Activated naive CD4-positive, alpha-beta T cell (primary cell): ENCODE measurements at places on chromosomes 1 and 21.

DNA sequence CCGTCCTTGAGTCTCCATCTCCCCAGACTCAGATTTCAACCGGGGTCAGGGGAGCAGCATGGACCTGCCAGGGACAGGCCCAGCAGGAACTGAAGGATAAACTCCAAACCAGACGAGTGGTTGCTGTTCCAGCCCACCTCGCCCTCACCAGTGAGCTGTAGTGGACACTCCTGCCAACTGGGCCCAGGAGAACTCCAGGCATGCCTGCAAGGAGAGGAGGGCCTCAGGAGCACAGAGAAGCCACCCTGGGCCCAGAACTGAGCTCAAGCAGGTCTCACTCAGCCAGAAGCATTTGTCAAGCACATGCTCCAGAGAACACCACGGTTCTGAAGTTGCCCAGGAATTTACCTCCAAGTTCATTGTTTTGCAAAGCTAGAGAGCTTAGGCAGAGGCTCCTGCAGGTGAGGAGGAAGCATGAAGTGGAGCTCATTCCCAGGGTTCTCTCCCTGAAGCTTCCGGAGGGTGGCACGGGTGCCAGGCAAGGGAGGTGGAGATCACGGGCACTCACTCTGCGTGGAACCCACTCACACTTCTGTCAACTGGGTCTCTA lies 61.0 kb downstream of the MATN1 start:
- no peak for DNase-seq

- no peak for DNase-seq
Measured at GRCh38 chr1:8077602-8078001, 51.5 kb upstream of the ERRFI1 start.

DNA sequence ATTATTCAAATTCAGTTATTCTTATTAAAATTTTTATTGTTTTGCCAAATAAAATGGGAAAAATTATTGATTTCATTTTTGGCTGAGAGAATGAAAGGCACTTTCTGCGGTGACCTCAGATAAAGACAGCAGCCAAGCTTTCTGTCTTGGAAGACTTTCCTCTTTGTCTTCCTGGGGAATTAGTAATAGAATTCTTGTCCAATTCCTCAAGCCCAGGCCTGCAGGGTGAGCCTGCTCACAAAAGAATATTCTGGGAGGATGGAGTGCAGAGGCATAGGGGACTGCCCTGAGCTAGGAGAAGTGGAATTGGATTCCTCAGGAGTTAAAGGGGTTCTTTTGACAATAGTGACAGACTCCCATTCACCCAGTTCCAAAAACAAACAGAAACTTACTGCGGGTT lies 614.5 kb upstream of the ADGRL2 start:
- no peak for DNase-seq

GRCh38 chr1:65344171-65344814 lies 35.0 kb downstream of the DNAJC6 start:
- no peak for DNase-seq

DNA sequence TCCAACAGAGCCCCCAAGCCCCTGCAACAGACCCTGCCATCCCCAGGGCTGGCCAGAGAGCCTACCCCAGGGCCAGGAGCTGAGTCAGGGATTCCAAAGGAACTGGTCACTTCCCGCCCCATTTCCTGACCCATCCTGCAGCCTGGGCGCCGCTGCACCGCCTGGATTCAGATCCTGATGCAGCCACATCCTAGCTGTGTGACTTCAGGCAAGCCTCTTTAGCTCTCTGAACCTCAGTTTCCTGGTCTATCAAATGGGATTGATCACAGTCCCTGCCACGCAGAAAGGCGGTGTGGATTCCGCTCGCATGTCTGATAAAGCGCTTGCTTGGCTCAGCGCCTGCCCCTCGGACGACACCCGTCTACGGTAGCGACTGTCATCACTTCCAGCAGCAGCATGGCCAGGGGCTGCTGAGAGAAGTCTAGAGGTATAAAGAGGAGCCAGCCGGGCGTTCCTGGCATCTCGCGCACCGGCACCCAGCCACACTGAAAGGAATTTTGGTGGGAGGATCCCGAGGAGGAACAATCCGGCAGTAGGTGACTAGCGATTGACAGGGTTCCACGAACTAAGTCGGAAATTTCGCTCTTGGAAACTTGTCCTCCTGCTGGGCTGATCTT lies 10.1 kb downstream of the EPHA2 start:
- no peak for DNase-seq

DNA sequence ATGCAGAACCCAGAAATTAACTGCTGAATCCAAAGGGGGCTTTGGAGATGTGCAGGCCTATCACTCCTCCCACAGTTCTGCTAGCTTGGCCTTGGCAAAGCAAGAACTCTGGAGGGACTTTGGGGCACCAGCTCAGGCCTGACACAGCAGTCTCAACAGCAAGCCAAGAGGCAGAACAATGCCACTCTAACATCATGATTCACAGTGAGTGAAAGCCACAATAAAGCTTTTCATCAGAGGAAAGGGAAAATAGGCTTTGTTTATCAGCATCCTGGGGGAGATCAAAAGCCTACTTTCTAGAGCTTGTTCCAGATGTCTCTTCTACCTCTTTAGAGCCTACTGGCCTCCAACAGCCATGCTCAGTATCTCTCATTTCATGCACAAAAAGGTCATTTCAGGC lies 283.4 kb downstream of the KCNH1 start:
- no peak for DNase-seq

GRCh38 chr21:26920055-26920454 lies 46.8 kb downstream of the ADAMTS5 start:
- no peak for DNase-seq

- no peak for DNase-seq
Measured at GRCh38 chr1:159996653-159997052, 35.1 kb downstream of the PIGM start.

DNA sequence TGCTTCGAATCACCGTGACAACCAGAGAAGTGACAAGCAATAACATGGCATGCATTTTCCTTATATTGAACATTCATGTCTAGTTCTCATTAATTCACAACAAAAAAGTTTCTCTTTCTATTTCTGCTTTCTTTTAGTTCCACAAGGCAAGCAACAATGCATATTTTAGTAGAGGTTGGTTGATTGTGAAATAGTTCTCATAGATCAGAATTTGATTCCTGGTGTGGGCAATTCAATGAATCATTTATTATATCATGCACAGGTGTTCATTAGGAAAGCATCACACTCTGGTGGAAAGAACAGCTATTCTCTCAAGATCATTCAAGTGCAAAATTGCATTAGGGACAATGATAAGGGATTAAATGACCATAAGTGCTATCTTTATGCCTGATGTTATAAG lies 980.9 kb downstream of the BRINP3 start:
- no peak for DNase-seq

DNA sequence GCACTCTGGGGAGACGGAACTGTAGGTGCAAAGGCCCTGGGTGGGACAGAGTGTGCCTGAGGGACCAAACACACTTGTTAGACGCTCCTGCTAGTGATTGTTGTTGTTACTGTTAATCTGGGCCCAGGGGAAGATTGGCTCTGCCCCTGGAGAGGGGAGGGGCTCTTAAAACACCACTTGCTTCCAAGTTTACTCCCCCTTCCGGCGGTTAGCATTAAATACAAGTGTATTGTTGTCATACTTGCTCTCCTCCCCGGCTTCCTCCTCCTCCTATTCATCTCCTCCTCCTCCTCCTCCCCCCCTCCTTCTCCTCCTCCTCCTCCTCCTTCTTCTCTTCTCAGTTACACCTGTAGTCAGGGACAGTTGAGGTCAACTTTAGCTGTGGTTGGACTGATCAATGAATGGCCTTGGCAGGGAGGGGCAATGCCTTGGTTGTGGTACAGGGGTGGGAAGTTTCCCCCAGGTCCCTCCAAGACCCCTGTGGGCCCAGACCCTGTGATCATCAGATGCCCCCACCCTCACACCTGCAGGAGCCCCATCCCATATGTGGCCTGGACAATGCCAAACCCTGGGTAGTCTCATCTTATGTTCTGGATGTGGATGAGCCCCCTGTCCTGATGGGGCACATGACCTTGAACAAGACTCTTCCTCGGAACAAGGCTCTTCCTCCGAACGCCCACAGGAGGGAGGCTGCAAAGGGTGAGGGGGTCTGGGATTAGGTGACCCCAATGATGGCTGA lies 217.3 kb downstream of the PTPRU start:
- no peak for DNase-seq

GRCh38 chr1:204314171-204314892 lies 45.4 kb downstream of the PLEKHA6 start:
- DNase-seq, result no peak

DNA sequence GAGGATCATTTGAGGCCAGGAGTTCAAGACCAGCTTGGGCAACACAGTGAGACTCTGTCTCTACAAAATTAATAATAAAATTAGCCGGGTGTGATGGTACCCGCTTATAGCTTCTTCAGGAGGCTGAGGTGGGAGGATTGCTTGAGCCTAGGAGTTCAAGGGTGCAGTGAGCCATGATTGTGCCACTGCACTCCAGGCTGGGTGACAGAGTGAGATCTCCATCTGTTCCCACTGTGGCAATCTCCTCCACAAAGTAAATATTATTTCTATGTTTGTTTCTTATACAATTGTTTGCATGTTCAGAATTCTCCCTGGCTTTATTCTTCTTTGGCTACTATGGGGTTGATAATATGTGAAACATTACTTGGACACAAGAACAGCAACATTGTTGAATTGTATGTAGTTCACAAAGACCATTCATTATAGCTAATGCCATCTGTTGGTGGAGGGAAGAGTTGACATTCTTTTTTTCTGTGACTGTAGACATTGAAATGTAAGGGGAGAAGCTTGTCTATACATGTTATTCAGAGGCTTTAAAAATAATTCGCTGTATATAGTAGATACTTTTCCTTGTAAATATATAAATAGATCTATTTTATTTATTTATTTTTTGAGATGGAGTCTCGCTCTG lies 47.8 kb upstream of the SRSF10 start:
- no peak for DNase-seq

GRCh38 chr1:54608566-54609230 lies 14.6 kb downstream of the FAM151A start:
- no peak for DNase-seq

DNA sequence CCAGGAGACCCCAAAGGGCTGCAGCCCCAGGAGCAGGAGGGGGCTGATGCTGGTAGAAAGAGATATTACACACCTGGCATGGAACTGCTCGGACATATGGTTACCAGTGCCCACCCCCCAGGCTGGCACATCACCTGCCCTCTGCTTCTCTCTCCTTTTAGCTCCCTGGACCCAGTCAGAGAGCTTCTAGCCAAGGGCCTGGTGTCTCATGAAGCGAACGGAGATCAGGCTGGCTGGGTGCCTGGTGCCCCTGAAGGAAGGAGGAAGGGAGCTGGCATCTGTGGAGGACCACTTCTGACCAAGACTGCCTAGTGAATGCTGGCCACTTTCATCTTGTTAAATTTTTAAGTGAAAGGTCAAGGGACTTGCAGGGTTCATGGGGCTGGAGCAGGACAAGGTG lies 53.1 kb downstream of the FOXO6 start:
- DNase-seq, result no peak

DNA sequence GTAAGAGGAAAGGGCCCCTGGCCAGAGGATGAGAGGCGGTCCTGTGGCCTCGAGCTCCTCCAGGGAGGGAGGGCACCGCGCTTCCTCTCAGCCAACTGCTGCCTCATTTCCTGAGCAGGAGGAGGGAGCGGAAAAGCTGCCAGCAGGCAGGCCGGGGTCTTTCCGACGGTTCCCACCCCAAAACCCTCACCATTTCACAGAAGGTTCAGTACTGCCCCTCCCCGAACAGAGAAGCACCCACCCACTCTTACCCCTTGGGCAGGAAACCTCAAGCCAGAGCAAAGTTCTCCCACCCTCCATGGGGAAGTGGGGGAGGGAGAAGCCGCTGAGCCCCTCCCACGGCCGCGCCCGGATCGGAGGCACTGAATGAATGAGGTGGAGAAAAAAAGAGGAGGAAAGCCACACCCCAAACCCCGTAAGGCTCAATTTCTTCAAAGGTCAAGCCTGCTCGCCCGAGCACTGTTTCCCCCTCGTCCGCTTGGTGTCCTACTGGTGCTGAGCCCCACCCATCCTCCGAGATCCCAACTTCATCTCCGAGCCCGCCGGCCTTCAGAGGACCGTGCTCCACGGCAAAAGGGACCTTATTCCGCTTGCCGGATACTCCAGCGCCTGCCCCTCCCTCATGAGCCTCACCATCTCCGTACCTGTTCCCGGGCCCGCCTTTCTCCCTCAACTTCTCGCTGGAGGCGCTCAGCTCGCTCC lies 9.4 kb downstream of the TPM3 start:
- peak; percentile 42 for DNase-seq

- DNase-seq, result no peak
Measured at GRCh38 chr1:204376919-204377799, 17.4 kb upstream of the PLEKHA6 start.

DNA sequence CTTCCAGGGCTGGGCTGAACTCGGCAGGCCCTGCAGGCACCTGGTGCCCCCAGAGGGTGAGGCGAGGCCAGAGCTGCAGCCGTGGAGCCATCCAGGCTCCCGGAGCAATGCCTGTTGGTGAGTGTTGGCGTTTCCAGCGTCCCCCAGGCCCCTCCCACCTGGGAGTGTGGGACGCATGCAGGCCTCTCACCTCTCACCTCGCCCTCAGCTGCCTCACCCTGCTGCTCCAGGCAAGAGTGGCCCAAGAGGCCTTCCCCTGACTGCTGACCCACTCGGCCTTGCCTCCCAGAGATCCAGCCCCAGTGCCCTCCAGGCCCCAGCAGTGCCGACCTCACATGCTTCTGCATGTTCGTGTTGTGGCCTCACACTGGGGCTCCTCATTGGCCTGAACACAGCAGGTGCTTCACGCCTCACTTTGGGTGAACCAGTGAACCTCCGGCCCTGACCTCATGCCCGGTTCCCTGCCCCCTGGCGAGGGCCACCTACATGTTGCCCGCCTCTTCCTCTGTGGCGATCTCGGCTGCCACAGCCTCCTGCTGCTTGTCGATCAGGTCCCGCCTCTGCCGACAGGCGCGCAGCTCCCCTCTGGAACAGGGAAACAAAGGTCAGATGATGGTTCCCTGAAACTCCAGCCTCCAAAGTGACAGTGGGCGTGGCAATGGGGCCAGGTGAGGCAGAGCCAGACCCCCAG lies 17.0 kb downstream of the CFAP74 start:
- no peak for DNase-seq

DNA sequence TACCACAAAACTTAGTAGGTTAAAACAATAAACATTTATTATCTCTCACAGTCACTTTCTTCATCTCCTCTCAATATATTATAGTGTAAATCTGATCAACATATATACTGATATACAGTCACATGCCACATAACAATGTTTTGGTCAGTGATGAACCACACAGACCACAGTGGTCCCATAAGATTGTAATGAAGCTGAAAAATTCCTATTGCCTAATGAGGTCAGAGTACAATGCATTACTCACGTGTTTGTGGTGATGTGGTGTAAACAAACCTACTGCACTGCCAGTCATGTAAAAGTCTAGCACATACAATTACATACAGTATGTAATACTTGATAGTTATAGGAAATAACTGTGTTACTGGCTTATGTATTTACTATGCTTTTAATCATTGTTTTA lies 30.1 kb downstream of the OLFML3 start:
- no peak for DNase-seq

- no peak for DNase-seq
Measured at GRCh38 chr21:31502537-31503143, 156.9 kb upstream of the SOD1 start.

DNA sequence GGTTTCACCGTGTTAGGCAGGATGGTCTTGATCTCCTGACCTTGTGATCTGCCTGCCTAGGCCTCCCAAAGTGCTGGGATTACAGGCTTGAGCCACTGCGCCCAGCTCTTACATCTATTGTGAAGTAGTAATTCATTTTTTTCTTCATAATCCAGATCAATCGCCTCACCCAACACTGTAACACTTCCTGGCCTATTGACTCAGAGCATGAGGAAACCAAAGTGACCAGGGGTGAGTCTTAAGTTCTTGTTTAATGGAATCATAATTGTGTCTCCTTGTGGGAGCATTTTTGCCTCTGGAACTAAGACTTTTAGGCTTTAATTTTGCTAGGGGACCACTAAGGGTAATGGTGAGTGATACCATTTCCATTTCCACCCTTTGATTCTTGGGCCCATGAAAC lies 27.4 kb downstream of the TNFSF18 start:
- DNase-seq, result no peak
